ENCODE measurements at places on chromosomes 5 and 9. TPM values are rescaled to one million over a fixed set of nuclear protein-coding genes. Genes with fewer than 3 reads are reported as not detected.

GRCh38 chr9:136122425-136123383 lies 4.0 kb upstream of the TMEM250 start:
- peaks cover 32% of the 10 kb centered on the region for H3K27me3 ChIP-seq
- DNase-seq, result peak; percentile 34
- peaks cover 5% of the 10 kb centered on the region for H3K4me1 ChIP-seq
- H3K4me3 ChIP-seq, result no peak overlapping the region

DNA sequence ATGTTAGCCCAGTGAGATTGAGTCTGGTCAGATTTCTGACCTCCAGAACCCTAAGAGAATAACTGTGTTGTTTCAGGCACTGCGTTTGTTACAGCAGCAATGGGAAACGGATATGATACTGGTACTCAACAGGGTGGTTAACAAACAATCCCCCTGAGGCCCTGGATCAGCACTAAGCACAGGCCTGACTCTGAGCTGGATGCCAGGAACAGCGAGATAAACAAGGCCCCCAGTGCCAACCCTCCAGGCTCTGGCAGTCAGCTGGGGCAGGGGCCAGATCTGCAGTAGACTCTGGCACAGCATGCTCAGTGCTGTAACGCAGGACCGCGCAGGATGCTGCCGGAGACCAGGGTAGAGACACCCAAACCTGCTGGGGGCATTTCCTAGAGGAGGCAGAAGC lies 22.1 kb downstream of the CPLX2 start:
- peaks cover 4% of the 10 kb centered on the region for H3K27me3 ChIP-seq
- H3K4me1 ChIP-seq, result no peaks in the 10 kb centered on the region
- no peaks in the 10 kb centered on the region for H3K36me3 ChIP-seq
- H3K4me3 ChIP-seq, result no peak overlapping the region
- no peak for DNase-seq
- no peak overlapping the region for H3K27ac ChIP-seq

DNA sequence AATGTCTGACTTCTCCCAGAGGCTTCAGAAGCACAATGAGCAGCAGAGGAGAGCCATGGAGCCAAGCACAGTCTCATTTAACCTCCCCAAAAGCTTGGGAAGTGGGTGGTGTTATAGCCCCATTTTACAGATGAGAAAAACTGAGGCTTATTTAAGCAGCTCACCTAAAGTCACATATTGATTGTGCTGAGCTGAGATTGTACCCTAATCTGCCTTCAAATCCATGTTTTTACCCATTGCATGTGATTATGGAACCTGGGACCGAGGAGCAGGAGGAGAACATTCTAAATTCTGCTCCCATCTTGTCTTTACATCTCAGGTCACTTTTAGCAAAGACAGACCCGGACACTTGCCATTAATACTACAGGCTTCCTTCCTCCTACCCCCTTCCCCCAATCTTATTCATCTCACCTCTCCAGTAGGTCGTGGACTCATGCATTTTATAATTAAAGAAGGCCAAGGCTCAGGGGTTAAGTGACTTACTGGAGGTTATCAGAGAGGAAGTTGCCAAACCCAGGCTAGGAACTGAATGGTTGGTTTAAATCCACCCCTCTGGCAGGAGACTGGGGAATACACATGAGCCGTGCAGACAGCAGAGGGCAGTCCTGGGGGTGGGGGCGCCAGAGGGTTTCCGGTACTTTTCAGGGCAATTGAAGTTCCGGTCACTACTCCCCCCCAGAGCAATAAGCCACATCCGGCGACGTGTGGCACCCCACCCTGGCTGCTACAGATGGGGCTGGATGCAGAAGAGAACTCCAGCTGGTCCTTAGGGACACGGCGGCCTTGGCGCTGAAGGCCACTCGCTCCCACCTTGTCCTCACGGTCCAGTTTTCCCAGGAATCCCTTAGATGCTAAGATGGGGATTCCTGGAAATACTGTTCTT lies 51.0 kb upstream of the IL17B start:
- peaks cover 55% of the 10 kb centered on the region for H3K36me3 ChIP-seq
- no peaks in the 10 kb centered on the region for H3K27me3 ChIP-seq
- no peak overlapping the region for H3K4me3 ChIP-seq

DNA sequence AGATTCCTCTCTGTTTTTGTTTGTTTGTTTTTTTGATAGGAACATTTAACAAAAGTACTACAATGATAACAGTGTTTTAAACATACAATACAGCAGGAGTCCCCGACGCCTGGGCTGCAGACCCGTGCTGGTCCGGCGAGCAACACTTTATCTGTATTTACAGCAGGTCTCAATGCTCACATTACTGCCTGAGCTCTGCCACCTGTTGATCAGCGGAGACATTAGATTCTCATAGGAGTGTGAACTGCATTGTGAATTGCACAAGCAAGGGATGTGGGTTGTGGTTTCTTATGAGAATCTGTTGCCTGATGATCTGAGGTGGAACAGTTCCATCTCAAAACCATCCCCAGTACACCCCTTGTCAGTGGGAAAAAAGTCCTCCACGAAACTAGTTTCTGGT lies 1068.5 kb upstream of the CDH10 start:
- DNase-seq, result no peak
- no peaks in the 10 kb centered on the region for H3K4me1 ChIP-seq
- H3K27ac ChIP-seq, result no peak overlapping the region
- no peaks in the 10 kb centered on the region for H3K27me3 ChIP-seq

PAEP gene
- polyA plus RNA-seq, result not detected

DDX4 gene
- not detected for polyA plus RNA-seq

- no peak for DNase-seq
- H3K27ac ChIP-seq, result no peak overlapping the region
- no peaks in the 10 kb centered on the region for H3K36me3 ChIP-seq
These were observed 129.7 kb downstream of the ARL15 start for GRCh38 chr5:54180630-54181031.

DNA sequence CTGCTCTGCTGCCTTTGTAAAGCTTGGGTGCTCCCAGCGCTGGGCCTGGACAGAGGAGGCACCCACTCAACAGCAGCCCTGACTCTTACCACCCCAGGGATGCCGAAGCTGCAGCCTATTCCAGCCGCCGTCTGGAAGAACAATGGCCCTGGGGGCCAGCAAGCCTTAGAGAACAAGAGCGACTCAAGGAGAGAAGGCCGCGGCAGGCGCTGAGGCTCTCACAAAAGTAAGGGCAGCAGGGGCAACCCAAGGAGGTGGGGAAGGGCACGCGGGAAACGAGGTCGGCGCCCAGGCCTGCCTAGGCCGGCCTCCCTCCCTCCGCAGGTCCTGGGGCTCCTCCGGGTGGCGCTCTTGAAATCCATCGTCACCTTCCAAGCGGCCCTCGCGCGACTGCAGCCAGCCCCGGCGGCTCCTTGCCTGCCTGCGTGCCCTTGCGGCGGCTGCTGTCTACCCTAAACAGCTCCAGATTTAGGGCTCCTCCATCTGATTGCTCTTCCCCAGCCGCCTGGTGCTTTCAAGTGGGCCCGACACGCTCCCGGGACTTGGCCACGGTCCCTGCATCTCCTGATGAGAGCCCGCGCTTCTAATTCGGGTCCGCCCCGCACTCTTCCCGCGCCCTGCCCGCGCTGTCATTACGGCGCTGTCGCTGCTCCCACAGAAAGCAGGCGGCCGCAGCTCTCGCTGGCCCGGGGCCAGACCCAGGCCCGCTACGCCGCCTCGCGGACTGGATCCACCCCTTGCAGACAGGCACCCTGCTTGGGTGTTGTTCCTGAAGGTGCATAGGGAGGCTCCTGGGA lies 213.3 kb downstream of the SEMA6A start:
- no peaks in the 10 kb centered on the region for H3K36me3 ChIP-seq
- DNase-seq, result no peak
- H3K27ac ChIP-seq, result no peak overlapping the region
- peaks cover 3% of the 10 kb centered on the region for H3K27me3 ChIP-seq

GRCh38 chr9:128249908-128250838 lies 25.6 kb downstream of the GOLGA2 start:
- H3K36me3 ChIP-seq, result peaks cover 3% of the 10 kb centered on the region
- peak; percentile 33 for DNase-seq
- no peak overlapping the region for H3K27ac ChIP-seq
- peaks cover 11% of the 10 kb centered on the region for H3K4me1 ChIP-seq
- no peak overlapping the region for H3K4me3 ChIP-seq
- no peaks in the 10 kb centered on the region for H3K27me3 ChIP-seq

GABBR2 gene
- polyA plus RNA-seq, result 14.2 TPM

NIPAL4 gene
- 0.39 TPM for polyA plus RNA-seq

DNA sequence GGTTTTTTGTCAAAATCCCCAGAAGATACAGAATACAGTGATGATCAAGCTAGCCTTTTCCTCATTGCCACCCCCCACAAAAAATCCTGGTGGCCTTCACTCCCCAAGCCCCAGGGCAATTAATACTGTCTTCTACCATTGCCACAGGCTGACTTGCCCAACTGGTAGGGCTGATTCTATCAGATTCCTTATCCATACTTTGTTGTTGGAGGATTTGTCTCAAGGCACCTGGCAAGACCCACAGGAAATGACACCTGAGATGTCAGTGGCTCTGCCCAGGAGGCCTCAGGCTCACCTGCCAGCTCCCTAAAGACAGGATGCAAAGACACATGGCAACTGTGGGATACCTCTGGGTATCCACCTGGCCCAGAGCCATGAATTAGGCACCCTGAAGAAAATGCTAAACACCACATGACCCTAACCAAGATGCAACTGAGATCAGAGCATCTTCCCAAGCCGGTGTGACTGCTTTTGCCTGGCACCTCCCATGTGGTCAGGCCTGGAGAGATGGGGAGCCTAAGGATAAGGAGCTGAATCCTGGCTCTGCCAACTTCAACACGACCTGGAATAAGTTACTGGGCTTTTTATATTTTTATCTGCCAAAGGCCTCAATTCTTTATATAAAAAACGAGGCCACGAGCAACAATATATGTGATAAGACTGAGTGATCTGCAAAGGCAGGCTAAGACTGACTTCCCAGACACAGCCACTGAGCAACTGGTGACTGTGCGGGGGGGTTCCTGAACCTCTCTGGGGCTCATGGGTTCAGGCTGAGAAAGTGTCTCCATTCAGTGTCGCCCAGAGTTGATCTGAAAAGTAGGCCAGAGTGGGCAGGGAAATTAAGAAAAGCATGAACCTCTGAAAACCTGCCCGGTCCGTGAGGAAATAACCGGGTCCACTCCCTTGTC lies 944 bp downstream of the ATOX1 start:
- no peaks in the 10 kb centered on the region for H3K27me3 ChIP-seq
- peaks cover 10% of the 10 kb centered on the region for H3K4me1 ChIP-seq
- peaks cover 5% of the 10 kb centered on the region for H3K36me3 ChIP-seq
- DNase-seq, result no peak
- peak overlapping the region; percentile 88 for H3K4me3 ChIP-seq
- peak overlapping the region; percentile 65 for H3K27ac ChIP-seq

ACTBL2 gene
- polyA plus RNA-seq, result 0.29 TPM

GRCh38 chr9:123470991-123471770 lies 115.2 kb downstream of the CRB2 start:
- DNase-seq, result no peak
- H3K4me1 ChIP-seq, result no peaks in the 10 kb centered on the region
- H3K27me3 ChIP-seq, result no peaks in the 10 kb centered on the region
- H3K4me3 ChIP-seq, result no peak overlapping the region

DNA sequence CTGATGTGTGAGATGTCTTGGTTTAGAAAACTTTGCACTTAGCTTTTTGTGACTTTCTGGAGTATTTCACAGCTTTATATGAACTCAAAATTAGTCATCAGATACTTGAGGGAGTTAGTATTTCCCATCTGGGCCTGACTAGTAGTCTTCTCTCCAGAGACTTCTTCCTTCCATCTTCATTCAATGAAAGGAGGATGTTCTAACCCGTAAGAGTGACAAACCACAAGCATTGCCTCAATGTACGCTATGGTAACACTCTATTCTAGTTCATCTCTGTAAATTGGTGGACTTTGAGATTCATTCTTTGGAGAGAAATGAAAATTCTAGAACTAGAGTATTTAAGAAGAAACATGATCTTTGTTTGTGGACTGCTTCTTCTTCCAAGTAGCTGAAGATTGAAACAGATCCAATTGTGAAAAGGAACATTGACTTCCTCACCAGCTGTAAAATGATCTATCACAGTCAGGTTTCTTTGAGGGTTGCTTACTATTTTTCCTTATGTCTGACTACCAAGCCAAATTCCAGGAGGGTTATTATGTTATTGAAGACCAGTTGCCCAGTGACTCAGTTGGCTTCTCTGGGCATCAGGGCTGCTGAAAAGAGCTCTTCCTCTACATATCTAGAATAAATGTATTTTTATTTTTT lies 157.6 kb downstream of the SLC12A2 start:
- H3K36me3 ChIP-seq, result no peaks in the 10 kb centered on the region
- H3K27ac ChIP-seq, result no peak overlapping the region
- no peaks in the 10 kb centered on the region for H3K4me1 ChIP-seq

Measured in IMR-90 (cell line).